Activated T-helper 2 cell treated with anti-CD3 and anti-CD28 coated beads, Interferon-gamma antibody, Interleukin-2, Interleukin-4, amounts not matched to agents 10 μg/mL and 5 μg/mL and 100 μg/mL, durations not matched to agents 14 hours and 24 hours and 36 hours (primary cell): ENCODE measurements at places on chromosomes 16 and 17. TPM values are rescaled to one million over a fixed set of nuclear protein-coding genes. Genes with fewer than 3 reads are reported as not detected.
A peak's percentile ranks its signal among the peaks of the same experiment; 100 is the strongest.

DNA sequence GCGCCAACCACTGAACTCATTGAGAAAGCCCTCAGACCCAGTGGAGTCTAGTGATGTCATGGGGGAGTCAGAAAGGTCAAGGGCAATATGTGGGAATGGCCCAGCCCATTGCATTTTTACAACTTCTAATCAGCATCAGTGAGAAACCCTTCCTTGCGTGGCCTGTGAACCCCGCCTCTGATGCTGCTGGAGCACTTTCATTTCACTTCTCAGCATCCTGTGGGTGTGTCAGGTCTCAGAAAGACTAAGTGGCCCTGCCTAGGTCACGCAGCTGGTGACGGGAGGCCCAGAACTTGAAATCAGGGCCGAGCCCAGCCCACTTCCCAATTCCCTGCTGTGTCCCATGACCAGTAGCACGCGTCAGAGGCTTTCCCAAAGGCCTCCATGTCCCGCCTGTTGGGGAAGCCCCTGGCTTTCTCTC lies 6.1 kb downstream of the DNAI2 start:
- peaks cover 50% of the 10 kb centered on the region for H3K4me1 ChIP-seq
- no peaks in the 10 kb centered on the region for H3K27me3 ChIP-seq
- DNase-seq: peak; percentile 69
- peak overlapping the region; percentile 90 for H3K27ac ChIP-seq
- peak overlapping the region; percentile 9 for H3K4me3 ChIP-seq
- H3K36me3 ChIP-seq: peaks cover 8% of the 10 kb centered on the region

GRCh38 chr16:27174007-27174406 lies 29.3 kb upstream of the KDM8 start:
- peak; percentile 59 for DNase-seq
- H3K4me1 ChIP-seq: peaks cover 59% of the 10 kb centered on the region
- peak overlapping the region; percentile 65 for H3K27ac ChIP-seq
- no peaks in the 10 kb centered on the region for H3K27me3 ChIP-seq

GRCh38 chr16:25707982-25708583 lies 16.3 kb downstream of the HS3ST4 start:
- H3K4me3 ChIP-seq: no peak overlapping the region
- no peak for DNase-seq
- no peaks in the 10 kb centered on the region for H3K4me1 ChIP-seq
- H3K36me3 ChIP-seq: no peaks in the 10 kb centered on the region

The CNTNAP4 gene
- not detected in 2 replicates for total RNA-seq

The PPP1R9B gene
- 126 and 130 TPM in 2 replicates for total RNA-seq

The TEX14 gene
- total RNA-seq: 0.09 and 0.18 TPM in 2 replicates
